ENCODE measurements at places on chromosomes 6 and 20.

DNA sequence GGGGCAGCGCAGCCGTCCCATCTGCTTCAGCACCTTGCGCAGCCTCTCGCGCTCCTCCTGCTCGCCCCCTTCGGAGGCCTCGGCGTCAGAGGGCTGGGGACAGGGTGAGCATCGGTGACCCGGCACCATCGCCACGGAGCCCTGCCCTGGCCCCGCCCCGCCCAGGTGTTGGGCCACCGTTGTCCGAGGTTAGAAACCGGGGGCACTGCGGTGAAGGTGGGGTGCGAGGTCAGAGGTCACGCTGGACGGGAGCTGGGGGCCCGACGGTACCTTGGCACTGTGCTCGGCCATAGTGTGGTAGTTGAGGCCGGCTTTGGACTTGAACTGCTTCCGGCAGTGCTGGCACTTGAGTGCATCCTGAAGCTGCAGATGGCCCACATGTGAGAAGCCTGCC lies 6.4 kb downstream of the ZNF512B start:
- DNase-seq = no peak

- no peak for DNase-seq
These were observed 371.1 kb downstream of the FARS2 start for GRCh38 chr6:5632348-5632935.

DNA sequence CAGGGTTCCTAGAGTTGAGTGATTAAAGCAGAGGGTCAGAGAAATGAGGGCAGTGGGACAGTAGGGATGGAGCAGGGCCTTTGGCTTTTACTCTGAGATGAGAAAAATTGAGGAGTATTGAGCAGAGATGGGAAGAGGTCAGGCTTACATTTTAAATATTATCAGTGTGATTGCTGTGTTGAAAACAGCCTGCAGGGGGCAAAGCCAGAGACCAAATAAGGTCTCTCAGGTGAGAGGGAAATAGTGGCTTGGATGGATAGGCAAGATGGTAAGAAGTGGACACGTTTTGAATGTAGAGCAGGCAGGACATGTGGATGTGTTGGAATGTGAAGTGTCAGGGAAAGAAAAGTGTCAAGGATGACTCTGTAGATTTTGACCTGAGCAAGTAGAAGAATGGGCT lies 105.0 kb upstream of the MAP3K7 start:
- DNase-seq = no peak

DNA sequence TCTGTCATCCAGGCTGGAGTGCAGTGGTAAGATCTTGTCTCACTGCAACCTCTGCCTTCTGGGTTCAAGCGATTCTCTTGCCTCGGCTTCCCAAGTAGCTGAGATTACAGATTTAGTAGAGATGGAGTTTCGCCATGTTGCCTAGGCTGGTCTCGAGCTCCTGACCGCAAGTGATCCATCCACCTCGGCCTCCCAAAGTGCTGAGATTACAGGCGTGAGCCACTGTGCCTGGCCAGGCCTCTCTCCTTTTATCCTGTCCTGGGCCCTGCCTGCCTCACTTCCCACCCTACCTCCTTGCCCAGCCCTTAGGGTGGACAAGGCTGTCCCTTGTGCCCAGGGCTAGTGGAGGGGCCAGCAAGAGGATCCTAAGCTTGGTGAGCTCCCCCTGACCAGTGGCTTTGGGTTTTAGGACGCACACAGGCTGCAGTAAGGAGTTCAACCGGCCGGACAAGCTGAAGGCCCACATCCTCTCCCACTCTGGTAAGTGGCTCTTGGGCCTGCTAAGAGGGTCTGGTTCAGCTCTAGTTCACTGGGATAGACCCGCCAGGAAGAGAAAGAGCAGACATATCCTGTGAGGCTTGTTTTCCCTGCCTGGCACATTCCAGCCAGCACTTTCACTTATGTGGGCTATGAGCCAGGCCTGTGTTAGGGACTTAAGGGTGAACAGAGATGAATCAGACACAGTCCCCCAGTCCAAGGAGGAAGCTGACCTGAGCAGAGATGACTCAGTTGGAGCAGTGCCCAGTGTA lies 21.9 kb upstream of the CHMP4B start:
- no peak for DNase-seq

DNA sequence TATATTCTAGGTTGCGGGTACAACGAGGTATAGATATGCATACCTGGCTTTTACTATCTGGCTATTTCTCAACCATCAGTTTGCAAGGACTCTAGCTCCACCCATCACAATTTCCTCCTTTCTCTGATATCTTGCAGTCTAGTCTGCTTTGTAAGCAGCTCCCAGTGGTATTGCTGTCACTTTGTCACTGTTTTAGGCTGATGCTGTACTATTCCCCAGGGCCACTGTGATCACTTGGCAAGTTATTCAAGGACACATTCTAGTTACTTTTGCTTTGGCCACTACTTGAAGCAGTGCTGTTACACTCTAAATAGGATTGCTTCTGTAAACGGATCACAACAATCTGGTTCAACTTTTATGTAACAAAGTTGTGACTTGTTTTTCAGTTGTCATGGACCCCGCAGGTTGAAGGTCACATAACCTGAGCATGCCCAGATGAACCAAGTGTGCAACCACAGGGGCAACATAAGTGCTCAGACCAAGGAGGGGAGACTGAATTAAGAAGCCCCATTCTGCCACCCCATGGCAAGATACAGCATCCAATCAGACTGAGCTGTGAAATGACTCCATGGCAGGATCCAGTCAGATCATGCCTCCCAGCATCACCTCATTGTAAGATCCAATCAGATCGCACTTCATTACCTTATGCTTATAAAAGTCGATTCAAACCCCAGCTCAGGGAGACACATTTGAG lies 588.4 kb upstream of the CITED2 start:
- DNase-seq = no peak

Measured in NCI-H187 treated with DMSO at 0.1 percent for 48 hours (cell line).